Fibroblast of skin of right biceps (primary cell): ENCODE measurements at places on chromosomes 4 and X.

- no peak for DNase-seq
Observed at GRCh38 chrX:44945736-44946135, 72.7 kb downstream of the KDM6A start.

DNA sequence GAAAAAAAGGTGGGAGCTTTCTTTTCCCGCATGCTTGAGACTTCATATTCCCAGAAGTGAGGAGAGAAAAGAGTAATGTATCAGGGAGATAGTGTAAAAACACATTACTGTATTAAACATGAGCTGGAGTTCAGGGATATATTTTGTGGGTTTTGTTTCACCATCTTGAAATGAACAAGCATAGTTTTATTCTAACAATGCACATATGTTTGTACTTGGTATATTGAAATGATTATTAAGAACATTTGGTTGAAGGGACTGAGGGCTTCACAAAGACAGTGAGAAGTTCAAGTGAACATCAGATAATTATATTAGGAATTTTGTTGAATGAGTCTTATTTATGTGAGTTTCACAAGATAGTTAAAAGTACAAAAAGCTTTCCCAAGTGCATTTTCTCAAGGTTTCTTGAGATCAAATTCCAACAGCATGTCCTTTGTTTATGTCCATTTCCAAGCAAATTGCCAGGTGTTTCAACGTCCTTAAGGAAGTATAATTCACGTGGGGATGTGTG lies 368.8 kb downstream of the ANKRD50 start:
- DNase-seq = peak; percentile 17

GRCh38 chrX:80602036-80602860 lies 182.0 kb downstream of the TENT5D start:
- no peak for DNase-seq

GRCh38 chrX:8044947-8045346 lies 117.7 kb upstream of the PNPLA4 start:
- DNase-seq = no peak

DNA sequence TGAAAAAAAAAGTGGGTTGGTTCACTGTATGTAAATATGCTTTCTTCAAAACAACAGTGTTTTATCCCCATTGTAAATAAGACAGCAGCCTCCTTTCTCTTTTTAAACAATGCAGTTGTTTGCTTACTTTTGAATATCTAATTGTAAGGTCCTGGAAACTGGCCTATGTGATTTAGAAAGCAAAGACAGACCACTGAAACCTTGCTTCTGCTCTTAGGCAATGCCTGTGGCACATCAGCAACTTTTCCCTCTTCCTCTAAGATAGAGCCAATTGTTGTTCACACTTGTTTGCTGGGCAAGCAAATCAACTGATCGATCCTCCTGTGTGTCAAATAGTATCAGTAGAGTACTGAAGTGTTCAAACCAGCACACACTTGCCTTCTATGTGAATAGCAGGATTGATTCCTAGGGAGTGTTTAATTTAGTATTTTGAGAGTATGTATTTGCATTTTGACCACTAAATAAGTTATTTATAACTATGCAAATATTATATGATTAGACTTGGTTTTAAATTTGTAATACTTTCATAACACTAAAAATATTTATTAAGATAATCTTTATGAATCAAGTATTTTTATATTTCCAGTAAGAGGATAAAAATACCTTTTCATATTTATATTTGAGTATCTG lies 55.4 kb upstream of the GRPR start:
- DNase-seq = no peak

DNA sequence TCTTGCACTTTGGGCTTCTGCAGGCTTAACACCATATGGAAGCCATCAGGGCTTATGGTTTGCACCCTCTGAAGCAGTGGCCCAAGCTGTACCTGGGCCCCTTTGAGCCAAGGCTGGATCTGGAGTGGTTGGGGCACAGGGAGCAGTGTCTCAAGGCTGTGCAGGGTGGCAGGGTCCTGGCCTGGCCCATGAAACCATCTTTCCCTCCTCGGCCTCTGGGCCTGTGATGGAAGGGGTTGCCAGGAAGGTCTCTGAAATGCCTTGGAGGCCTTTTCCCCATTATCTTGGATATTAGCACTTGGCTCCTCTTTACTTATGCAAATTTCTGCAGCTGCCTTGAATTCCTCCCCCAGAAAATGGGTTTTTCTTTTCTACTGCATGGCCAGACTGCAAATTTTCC lies 134.7 kb upstream of the USP9X start:
- no peak for DNase-seq

DNA sequence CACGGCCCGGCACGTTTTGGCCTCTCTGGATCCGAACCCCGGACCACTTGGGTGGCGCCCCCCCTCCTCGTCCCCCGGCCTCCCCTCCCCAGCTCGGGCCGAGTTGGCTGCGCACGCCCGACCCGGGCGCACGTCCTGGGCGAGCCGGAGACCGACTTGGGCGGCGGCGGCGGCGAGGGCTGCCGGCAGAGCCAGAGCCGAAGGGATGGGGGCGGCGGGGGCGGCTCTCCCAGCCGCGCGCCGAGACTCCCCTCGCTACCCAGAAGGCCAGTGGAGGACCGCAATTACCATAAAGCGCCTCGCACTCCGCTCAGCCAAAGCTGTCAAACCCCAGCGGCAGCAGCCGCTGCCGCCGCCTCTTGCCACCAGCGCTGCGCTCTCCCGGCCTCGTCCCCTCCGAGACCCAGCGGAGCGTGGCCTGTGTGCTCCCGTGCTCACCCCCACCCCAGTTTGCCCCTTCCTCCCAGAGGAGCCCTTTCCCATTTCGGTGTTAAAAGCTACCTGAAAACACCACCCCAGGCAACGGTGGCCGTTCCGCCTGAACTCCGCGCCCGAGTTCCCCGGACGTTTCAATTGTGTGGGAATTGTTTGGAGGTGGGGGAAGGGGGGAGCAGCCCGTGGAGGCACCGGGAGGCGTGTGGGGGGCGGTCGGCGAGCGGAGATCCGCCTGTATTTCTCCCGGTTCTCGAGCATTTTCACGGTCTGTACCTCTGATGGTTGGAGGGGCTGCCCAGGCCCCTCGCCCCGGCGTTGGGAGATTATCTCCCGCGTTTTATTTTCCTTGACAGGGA lies 701 bp upstream of the BCOR start:
- peak; percentile 73 for DNase-seq

DNA sequence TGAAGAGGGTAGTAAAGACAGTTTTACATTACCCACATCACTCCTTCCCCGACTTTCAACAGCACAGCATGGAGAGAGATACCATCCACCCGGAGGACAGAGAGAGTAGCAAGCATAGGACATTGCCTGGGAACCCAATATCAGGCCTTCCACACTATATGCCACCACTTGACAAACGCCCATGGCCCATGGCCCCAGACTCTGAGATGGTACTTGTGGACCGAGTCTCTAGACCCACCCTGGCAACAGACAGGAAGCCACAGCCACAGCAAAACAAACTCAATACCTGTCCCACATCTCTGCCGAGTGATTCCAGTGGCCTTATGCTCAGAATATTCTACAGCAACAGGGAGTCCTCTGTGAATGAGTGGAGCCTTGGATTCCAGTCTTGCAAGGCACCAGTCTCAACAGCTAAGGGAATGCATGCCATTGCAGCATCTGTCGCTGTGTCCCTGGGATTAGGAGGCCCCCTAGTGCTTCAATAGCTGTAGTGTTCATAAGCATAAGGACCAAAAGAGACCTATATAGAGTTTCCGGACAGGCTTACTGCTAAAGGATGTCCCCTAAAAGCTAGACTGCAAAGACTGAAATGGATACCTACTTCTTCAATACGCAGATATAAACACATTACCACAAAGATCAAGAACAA lies 14.7 kb upstream of the CT55 start:
- peak; percentile 32 for DNase-seq

DNA sequence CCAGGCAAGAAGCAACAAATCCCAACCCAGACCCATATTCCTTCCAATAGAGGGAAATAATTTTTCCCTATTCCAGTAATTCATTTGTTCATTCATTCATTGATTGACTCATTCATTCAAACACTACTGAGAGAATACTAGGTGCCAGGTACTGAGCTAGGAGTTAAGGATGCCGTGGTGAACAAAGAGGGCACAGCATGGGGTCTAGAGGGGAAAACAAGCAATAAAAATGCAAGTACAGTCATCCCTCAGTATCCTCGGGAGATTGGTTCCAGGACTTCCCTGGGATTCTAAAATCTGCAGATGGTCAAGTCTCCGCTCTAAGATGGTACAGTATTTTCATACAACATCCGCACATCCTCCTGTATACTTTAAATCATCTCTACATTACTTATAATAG lies 18.7 kb downstream of the RASGEF1B start:
- no peak for DNase-seq

GRCh38 chrX:10612215-10612614 lies 8.2 kb downstream of the MID1 start:
- DNase-seq = peak; percentile 62

GRCh38 chr4:22413471-22413870 lies 102.4 kb downstream of the ADGRA3 start:
- no peak for DNase-seq

DNA sequence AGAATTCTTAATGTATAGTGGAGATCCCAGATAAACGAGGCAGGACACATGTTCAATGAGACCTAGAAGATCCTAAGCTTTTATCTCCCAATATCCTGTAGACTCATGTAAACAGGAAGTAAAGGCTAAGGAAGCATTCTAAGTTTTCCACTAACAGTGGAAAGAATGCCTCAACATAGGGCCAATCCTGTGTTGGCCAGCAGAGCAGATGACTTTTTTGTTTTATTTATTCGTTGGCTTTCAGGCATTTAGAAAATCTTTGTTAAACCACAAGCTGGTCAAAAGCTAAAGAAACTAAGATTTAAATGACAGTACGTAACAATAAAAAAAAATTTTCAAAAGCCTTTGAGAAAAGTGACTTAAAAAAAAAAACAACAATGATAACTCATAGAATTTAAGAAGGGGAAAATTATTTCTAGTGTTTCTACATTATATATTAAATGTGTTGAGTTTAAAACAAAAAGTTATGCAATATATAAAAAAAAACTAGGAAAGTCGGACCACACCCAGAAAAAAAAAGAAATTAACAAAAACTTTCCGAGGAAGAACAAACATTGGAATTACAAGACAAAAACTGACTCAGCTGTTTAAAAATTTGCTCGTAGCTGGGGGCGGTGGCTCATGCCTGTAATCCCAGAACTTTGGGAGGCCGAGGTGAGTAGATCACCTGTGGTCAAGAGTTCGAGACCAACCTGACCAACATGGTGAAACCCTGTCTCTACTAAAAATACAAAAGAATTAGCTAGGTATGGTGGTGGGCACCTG lies 759.3 kb downstream of the FSTL5 start:
- DNase-seq = no peak

DNA sequence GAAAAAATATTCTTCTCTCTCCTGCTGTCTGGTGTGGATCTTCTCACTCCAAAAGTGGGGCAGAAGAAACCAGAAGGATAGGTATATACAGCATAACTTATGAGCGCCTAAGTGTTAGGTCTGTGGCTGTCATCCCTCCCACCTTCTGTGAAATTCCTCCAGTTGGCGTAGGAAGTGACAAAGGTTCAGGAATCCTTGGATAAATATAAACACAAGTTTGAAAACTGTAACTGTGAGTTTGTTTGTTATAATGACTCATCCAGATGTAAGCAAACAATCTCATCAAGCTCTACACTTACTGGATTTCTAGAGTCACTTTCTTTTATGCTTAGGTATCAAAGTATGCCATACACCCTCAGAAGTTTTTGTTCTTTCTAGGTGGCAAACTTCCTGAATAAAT lies 405.2 kb downstream of the FAT4 start:
- DNase-seq = no peak

- peak; percentile 15 for DNase-seq
Observed at GRCh38 chr4:95510145-95510544, 38.6 kb downstream of the UNC5C start.

DNA sequence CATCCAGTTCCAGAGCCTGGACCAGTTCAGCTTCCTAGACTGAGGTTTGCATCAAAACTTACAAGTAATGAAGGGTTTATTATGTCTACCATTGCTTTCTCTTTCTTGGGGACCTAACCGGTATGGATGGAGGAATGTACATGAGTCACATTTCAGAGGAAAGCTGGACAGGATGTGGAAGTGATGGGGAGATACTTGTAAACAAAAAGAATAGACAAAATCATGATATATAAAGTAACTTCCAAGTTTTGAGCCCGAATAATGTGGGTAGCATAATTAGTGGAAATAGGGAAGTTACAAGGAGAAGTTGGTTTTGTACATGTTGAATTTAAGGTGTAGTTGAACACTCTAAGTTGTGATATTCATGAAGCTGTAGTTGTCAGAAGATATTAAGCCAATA lies 15.0 kb downstream of the FNIP2 start:
- DNase-seq = peak; percentile 62

- no peak for DNase-seq
Observed at GRCh38 chrX:37752936-37753335, 26.9 kb upstream of the CYBB start.

- DNase-seq = peak; percentile 58
Observed at GRCh38 chrX:43750248-43750676, 94.2 kb downstream of the MAOA start.
